Brain (organoid and tissue), 16 donors: ENCODE measurements at places on chromosomes 16 and 17. TPM values are rescaled to one million over a fixed set of nuclear protein-coding genes. Genes with fewer than 3 reads are reported as not detected.

- DNase-seq = no peak
Observed at GRCh38 chr16:67006930-67007658, 18.7 kb downstream of the CES4A start.

PIGS gene
- polyA plus RNA-seq = 76.9 TPM

DNA sequence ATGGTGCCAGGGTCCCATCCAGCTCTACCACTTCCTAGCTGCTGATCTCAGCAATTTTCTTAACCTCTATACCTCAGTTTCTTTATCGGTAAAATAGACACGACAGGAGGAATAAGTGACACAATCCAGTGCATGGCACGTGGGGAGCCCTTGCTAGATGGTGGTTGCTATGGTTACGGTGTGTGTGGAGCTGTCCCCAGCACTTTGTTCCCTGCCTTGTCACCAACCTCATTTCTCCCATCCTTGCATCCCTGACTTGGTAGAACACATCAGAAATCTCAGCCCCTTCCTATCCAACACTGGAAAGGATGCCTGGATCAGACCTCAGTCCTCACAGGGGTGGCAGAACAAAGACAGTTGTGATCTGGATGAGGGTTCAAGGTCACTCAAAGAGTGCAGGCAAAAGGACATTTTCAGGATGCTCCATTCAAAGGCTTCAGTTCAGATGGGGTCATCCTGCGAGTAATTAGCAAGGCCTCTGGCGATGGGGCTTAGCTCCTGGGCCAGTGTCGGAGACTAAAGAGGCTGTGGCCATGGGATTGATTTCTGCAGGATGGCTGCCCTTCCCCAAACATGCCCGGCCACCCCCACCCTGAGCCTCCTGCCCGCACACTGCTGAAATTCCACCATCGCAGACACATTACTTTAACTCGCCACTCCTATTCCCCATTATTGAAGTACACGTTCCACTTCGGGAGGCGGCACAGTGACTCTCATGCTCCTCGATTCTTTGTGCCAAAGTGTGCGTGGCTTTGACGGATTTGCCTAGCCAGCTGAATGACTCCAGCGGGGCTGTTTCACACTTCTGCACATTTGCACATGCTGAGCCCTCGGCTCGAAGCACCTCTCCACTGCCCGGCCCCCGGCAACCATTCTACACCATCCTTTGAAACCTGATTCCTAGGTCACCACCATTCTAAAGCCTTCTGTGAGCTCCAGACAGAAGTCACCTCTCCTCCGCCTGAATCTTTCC, 40.3 kb downstream of the WNT3 start:
- DNase-seq = peak; percentile 77

GRCh38 chr16:4976611-4977145, 18.5 kb downstream of the SEC14L5 start:
- DNase-seq = no peak

DNA sequence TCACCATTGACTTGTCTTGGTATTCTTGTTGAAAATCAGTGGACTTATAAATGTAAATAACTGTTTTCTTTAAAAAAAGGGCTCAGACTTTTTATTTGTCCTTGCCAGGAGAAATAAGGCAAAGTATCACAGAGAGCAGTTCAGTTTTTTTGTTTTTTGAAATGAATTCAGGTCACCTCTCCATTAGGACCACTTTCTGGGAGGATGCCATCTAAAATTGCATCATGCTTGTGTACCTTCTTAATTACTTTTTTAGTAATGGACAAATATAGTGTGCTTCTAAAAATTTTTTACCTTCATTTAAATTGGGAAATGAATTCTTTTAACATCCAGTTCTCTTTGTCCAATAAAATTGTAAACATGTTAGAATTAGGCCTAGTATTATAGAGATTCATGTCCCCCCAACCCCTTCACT, 210.0 kb downstream of the BCAS3 start:
- no peak for DNase-seq

CCDC78 gene
- 0.39 TPM for polyA plus RNA-seq
